ENCODE measurements at places on chromosomes 1 and 21.

GRCh38 chr1:184455786-184456185 is 69.0 kb downstream of the C1orf21 start:
- no peak for DNase-seq

- DNase-seq: no peak
These were observed 42.5 kb downstream of the ERI3 start for GRCh38 chr1:44312399-44313196.

DNA sequence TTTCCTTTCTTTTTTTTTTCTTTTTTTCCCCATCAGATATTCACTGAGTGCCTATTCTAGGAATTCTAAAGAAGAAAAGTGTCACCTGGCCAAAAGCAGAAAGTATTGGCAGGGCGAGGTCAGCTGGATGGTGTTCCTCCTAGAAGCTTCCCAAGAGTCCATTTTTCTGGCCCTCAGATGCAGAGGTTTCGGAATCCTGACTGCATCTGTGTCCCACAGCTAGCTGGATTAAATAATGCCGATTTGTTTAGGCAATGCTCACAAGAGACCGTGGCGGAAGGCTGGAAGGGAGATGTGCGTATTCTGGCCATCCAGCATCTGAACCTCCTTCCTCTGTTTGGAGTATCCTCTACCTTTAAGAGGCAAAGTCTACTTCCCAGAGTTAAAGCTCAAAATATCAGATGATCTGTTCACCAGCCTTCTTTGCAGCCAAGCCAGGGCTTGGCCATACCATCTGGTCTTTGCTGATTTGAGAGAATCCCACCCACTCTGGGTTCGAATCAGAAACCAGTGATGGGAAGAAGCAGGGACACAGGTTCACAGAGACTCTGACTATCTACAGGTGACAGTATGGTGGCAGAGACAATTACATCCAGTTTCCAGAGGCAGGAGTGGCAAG is 5.4 kb upstream of the TENT5C start:
- no peak for DNase-seq

GRCh38 chr1:49136738-49137251 is 360.1 kb upstream of the BEND5 start:
- DNase-seq: no peak

DNA sequence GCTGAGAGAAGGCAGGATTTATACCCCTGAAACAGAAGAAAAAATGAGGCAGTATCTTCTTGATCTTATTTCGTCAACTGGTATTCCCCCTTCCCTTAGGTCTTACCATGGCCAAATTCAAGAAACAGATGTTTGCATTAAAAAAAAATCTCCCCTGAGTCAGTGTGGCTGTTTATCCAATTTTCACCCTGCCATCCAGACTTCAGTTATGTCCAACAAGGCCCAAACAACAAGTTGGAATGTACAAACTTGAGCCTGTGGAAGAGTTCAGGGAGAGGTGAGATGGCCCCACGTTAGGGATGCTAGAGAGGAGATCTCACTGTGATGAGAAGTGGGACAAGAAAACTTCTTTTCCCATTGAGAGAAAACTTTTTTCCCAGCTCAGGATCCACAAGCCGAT is 147.2 kb upstream of the PROX1 start:
- no peak for DNase-seq

Measured in NCI-H774 (cell line).